ENCODE measurements at places on chromosomes 6 and 20.

- no peak for DNase-seq
Measured at GRCh38 chr20:10963717-10964266, 290.0 kb upstream of the JAG1 start.

- no peak for DNase-seq
Measured at GRCh38 chr20:56605261-56605996, 23.7 kb upstream of the TFAP2C start.

DNA sequence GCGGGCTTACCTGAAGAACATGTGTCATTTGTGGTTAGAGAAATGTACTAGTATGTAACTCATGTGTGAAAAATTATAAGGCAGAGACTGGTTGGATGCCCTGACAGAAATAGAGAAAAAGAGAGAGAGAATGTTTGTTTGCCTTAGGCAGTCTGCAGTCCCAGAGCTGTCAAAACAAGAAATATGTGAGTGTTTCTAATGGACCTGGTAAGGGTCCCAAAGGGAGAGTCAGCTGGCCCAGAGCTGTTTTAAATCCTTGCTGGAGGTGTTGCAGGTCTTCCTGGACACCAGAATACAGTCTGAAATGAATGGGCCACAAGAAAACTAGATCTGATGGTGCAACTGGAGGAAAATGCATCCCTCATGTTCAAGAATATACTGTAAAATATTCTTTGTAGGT, 158.3 kb upstream of the OGFRL1 start:
- no peak for DNase-seq

- DNase-seq = no peak
Measured at GRCh38 chr20:48834278-48834677, 6.5 kb upstream of the PREX1 start.

DNA sequence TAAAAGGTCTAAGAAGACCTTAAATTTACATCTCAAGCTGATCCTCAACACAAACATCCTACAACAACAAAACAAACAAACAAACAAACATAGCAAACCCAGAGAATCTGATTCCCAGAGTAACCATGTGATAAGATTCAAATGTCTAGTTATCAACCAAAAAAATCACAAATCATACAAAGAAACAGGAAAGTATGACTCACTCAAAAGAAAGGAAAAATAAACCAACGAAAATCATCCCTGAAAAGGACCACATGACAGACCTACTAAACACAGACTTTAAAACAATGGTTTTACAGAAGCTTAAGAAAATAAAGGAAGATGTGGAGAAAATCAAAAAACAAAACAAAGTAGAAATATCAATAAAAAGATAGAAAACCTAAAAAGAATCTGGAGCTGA, 18.1 kb downstream of the VNN1 start:
- no peak for DNase-seq

DNA sequence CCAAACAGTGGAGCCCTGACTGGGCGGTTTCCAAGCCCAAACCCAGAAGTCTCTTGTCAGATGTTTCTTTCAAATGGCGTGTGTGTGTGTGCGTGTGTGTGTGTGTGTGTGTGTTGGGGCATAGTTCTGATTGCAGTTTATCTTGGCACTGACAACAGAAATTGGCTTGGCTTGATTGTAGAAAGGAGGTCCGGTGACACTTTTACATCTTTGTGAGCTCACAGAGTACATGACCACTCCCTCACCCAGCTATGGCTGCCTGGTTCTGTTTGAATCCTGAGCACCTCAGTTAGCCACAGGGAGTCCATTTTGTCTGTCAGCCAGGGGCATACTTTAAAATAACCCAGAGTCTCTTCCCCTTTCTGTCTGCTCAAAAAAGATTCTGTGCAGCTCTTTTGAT, 276.3 kb downstream of the CD83 start:
- DNase-seq = no peak

- DNase-seq = no peak
Measured at GRCh38 chr6:95431637-95432228, 145.6 kb upstream of the MANEA start.

DNA sequence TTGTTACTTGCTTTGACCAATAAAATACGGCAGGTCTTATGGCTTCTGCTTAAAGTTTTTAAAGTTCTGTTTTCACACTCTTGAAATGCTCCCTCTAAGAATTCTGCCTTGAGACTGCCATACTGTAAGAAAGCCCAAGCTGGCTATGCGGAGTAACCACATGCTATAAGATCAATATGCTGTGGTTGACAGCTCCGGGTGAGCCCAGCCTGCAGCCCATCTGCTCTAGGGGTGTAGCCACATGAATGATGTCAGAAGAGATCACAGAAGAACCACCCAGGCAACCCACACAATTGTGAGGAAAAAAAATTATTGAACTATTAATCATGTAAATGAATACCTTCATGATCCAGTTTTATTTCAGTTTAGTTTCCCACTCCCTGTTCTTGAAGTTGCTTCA, 26.1 kb upstream of the SH3BGRL2 start:
- no peak for DNase-seq

DNA sequence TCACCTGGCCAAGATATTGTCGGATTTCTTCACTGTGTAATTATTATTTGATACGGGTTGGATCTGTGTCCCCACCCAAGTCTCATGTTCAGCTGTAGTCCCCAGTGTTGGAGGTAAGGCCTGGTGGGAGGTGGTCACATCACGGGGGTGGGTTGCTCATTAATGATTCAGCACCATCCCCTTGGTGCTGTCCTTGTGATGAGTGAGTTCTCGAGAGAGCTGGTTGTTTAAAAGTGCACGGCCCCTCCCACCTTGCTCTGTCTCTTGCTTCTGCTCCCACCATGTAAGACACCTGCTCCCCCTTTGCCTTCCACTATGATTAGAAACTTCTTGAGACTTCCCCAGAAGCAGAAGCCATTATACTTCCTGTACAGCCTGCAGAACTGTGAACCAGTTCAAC, 173.9 kb upstream of the PMEPA1 start:
- DNase-seq = no peak

DNA sequence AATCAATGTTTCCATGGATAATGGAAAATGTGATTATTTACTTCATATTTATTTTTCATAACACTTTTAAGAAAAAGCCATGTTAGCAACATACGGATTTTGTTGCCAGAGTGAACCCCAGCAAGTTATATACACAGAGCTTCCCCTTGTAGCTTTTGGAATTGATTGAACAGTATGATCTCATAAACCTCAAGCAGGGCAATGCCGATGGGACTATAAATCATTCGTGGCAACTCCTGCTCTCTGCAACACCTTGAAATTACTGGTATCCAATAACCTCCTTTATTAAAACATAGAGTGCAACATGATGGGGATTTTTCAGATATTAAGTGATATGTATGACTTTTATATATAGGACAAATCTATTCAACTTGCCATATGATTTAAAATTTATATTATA, 428.5 kb downstream of the KHDRBS2 start:
- no peak for DNase-seq

- peak; percentile 44 for DNase-seq
Measured at GRCh38 chr20:18276821-18277220, 11.5 kb upstream of the ZNF133 start.

GRCh38 chr6:155228546-155229166, 35.2 kb upstream of the CLDN20 start:
- no peak for DNase-seq

GRCh38 chr20:12984069-12984765, 24.6 kb upstream of the SPTLC3 start:
- no peak for DNase-seq

DNA sequence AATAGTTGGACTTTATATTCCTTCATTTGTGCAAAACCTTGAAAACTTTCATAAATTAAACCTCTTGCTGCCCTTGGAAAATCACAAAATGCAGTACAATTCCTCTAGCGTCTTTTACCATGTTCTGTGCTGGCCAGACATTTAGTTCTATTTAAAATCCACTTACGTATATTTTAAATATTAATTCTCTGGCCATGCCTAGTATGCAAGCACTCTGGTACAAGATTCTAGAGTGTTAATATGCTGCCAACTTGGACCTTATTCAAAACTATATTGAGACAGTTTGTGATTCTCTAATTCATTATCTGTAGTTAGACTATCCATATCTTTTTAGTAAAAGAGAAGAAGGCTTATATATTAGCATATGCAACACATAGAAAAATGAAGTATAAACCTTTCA, 328.1 kb downstream of the ARHGAP18 start:
- no peak for DNase-seq

- no peak for DNase-seq
Measured at GRCh38 chr6:97885325-97885724, 602.3 kb upstream of the MMS22L start.

- no peak for DNase-seq
Measured at GRCh38 chr20:19802492-19803158, 44.6 kb downstream of the RIN2 start.

- DNase-seq = no peak
Measured at GRCh38 chr6:46903175-46903574, 18.6 kb downstream of the ADGRF5 start.

- no peak for DNase-seq
Measured at GRCh38 chr6:26383624-26384417, 913 bp downstream of the BTN2A2 start.

- no peak for DNase-seq
Measured at GRCh38 chr6:40779409-40779808, 192.2 kb upstream of the LRFN2 start.

- DNase-seq = no peak
Measured at GRCh38 chr6:151523034-151523433, 29.2 kb downstream of the CCDC170 start.

GRCh38 chr20:62059401-62059800, 6.3 kb downstream of the TAF4 start:
- no peak for DNase-seq

DNA sequence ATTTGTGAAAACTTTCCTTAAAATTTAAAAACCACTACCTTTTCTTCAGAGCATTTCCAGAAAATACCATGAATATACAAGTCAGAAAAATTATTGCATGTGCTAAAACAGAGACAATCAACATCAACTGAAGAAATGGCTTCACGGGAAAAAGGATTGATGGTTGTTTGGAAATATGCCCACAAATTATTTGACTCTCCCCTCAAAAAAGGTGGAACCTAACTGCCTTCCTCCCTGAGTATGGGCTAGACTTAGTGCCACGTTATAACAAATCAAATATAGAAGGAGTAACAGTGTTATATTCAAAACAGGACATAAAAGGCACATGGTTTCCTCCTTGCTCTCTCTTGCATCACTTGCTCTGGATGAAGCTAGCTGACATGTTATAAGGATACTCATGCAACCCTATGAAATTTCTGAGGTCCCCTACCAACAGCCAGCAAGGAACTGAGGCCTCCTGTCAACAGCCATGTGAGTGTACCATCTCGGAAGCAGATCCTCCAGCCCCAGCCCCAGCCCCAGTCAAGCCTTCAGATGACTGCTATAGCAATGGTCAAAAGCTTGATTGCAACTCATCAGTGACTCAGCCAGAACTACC, 8.4 kb downstream of the BTBD9 start:
- no peak for DNase-seq

- no peak for DNase-seq
Measured at GRCh38 chr6:57159127-57159526, 13.0 kb upstream of the BAG2 start.

DNA sequence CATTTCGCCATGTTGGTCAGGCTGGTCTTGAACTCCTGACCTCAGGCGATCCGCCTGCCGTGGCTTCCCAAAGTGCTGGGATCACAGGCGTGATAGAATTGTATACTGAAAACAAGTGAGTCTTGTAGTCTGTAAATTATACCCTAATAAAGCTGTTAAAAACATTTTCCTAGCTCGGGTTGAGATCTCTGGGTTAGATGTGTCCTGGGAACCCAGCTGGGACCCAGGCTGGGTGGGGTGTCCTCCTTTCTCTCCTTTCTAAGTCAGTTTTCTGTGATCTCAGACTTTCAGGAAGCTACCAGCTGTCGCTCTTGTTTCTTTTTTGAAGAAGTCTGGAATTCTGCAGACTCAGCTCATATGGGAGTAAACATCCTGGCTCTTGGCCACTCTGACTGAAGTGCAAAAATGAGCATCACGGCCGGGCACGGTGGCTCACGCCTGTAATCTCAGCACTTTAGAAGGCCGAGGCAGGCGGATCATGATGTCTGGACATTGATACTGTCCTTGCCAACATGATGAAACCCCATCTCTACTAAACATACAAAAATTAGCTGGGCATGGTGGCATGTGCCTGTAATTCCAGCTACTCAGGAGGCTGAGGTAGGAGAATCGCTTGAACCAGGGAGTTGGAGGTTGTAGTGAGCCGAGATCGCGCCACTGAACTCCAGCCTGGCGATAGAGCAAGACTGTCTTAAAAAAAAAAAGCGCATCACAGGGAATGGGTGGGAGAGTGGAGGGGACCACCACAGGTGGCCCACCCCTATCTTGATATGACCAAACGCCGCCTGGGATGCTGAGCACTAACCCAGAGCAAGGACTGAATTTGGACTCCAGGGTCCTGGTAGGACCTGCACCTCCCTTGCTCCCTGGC, 9.9 kb upstream of the PCIF1 start:
- DNase-seq = peak; percentile 58

- peak; percentile 25 for DNase-seq
Measured at GRCh38 chr6:105137388-105137787, 42.4 kb downstream of the POPDC3 start.

- DNase-seq = peak; percentile 83
Measured at GRCh38 chr20:47493175-47493962, 8.3 kb upstream of the NCOA3 start.

DNA sequence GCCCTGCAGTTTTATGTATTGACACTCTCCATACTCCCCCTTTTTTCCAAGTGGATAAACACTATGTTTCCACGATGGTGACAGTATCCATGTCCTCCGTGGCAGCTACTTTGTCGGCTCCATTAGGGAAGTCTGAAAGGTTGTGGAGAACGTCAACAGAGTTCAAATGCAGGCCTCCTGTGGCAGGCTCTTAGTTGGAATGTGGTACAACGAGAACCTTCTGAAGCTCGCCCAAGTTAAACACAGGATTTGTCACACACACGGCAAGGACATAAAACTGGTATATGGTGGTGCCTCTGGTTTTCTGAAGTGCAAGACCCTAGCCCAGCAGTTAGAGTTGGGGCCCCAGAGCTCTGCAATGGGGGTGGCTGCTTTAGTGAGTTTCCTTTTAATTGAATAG, 187.0 kb upstream of the TAB2 start:
- DNase-seq = no peak

DNA sequence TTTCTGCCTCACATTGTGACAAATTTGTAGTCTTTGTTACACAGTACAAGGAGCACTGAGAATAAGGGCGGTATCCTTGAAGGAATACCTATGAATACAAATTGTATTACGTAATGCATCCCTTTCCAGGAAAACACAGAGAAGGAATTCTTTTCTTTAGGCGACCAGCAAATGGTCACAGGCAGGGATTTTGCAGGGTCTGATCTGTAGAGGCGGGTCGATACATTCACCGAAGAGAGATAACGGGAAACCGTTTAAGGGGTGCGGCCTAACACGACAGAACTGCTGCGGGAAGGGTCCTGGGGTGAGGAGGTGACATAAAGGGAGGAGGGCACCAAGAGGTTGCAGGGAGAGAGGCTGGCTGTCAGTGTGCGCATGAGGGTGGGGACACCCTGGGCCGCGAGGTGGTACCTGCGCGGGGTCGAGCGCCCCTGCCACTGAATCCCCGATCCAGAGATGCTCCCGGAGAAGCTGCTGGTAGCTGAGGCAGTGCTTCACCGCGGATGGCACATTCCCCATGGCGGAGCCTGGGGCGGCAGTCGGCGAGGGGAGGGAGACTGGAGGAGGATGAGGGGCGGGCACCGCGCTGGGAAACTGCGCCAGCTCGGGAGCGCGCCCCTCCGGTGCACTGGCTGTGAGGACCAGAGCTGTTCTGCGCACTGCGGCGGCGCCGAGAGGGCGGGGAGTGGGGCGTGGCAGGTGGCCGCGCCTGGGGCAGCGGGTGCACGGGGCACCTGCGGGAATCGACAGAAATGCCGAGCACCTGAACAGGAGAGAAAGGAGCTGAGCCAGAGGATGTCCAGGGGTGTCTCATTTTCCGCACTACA, at the start of gene HMGCLL1:
Gene HMGCLL1 (minus strand): TSS at position 656 of the 827 bp plus-strand sequence. CDS start 137 bp downstream, at position 519.
- peak; percentile 36 for DNase-seq

GRCh38 chr6:18306977-18307376, 42.6 kb upstream of the DEK start:
- DNase-seq = no peak

All from psoas muscle (tissue), 8 donors.